ENCODE measurements at places on chromosomes 1 and 21.
A peak's percentile ranks its signal among the peaks of the same experiment; 100 is the strongest.

GRCh38 chr21:24255591-24255990 lies 1351.7 kb downstream of the MRPL39 start:
- no peak for DNase-seq

DNA sequence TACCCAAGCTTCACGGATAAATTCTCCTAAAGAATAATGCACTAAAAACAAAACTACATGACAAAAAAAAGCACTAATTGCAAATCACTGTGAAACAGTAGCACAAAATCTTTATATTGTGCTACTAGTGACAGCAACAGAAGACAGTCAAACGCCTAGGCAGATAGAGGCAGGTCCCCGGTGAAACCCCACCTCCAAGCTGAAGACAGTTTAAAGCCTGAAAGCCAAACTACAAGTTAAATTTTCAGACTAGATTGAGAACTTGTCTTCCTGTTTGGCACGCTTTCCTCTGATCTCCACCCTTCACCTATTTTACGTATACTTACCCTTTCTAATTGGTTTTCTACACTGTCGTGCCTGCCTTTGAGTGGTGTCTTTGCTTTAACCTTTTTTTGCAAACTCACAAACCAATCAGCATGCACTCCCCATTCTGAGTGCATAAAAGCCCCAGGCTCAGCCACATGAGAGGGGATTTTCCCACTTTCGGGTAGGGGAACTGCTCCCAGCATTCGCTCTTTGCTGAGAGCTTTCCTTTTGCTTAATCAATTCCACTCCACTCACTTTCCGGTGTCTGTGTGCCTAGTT lies 3.6 kb upstream of the BACH1 start:
- DNase-seq: no peak

GRCh38 chr1:164265232-164265631 lies 293.8 kb upstream of the PBX1 start:
- no peak for DNase-seq

GRCh38 chr21:39377444-39378050 lies 28.7 kb upstream of the HMGN1 start:
- DNase-seq: peak; percentile 64

DNA sequence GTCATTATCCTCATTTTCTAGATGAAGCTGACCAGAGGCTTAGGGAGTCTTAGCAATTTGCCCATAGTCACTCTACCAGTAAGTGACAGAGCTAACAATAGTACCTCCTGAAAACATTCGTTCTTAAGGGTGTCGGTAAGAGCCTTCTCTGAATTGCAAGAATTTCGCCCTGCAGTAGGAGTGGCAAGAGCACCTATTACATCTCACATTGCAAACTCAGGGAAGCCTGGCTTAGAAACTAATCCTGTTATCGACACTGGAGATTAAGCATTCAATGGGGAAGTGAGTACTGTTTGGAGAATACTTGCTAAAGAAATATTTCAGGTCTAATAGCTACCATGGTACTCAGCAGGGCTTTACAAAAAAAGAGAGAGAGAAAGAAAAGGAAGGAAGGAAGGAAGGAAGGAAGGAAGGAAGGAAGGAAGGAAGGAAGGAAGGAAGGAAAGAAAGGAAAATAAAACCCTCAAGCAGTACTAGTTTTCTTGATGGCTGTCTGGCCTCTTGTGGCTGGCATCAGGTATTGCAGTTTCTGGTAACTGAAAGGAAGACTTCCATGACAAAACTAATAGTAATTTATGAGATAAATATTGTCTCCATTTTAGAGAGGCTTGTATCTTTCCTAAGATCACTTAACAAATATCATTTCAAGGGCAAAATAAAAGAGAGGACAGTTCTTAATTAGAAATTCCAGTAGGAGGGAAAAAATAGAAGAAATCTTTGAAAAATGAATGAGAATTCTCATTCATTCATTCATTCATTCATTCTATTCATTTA lies 10.4 kb downstream of the C1orf226 start:
- peak; percentile 53 for DNase-seq

DNA sequence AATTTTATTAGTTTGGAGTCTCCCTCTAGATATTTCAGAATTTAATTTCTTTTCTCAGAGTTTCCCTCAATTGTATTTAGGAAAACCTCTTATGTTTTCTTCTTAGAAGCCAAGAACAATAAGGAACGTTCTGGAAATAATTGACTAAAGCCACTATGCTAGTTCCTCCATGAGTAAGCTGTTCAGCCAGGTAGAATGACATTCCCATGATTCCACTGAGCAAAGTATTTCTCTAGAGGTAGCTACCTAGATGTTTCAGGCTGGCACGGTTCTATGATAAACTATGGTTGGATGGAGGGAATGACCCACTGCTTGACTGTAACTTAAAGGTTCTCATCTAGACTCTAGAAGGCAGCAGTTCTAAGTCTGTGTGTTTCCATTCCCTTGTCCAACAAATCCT lies 62.4 kb downstream of the CLDN17 start:
- no peak for DNase-seq

DNA sequence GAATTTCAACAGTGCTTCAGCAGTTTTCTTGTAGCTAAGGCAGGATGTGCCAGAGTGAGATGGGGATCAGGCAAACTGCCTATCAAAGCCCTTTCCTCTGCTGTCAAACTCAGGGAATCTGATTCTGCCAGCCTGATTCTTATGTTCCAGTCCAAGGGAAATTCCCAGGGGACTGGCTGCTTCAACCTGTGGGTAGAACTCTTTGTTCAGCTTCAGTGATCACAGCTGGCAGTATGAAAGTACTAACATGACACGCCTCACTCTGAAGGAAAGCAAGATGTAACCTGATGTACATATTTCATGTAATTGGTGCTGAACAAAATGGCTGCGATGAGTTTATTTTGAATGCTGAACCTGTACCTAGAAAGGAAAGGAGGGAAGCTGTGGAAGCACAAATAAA lies 40.1 kb upstream of the SLC5A9 start:
- peak; percentile 17 for DNase-seq

GRCh38 chr1:19407494-19408096 lies 77.7 kb downstream of the CAPZB start:
- no peak for DNase-seq

GRCh38 chr21:37734846-37735245 lies 181.4 kb downstream of the KCNJ6 start:
- no peak for DNase-seq

DNA sequence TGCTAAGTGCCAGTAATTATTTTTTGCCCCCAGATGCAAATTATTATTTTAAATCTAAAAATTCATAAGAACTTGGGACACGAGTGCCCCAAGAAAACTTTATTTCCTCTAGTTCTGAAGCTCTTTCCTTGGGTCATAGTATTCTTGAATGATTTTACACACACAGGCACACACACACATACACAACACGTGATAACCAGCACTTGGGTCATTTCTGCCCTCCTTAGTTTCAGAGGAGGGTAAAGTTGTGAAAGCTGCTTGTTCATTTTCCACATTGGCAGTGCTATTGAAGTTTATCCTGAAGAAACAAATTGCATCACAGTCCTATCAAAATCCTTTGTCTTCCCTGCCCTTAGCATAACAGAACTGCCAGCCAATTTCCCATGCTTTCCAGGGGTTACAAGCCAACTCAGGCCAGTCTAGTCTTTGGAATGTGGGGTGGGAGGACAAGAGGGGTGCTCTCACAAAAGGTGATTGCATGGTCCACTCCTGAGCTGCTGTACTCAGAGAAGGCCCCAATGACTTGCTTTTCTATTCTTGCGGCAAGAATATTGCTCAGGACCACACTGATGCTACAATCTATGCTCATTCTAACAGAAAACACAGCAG lies 98.5 kb upstream of the POGK start:
- DNase-seq: no peak
